ENCODE measurements at places on chromosomes 4 and X.

- no peaks in the 10 kb centered on the region for H3K4me1 ChIP-seq
- no peaks in the 10 kb centered on the region for H3K27me3 ChIP-seq
- no peaks in the 10 kb centered on the region for H3K36me3 ChIP-seq
- no peak overlapping the region for H3K4me3 ChIP-seq
- DNase-seq = no peak
Measured at GRCh38 chrX:96576368-96576767, 108.3 kb upstream of the DIAPH2 start.

DNA sequence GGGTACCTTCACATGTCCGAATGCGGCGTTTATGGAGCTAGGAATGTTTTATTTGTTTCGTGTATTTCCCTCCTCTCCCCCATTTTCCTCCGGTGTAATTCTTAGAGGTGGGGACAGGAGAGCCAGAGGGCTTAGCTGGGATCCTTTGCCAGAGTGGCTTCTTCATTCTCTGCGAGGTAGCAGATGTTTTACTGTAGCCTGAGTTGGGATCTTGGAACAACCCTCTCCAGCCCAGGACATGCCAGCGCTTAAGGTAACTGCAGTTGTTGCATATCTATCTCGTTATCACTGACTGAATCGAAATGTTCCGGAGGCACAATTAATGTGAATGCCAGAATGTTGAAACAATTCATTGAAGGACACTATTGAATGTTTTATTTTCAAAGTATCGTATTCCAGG lies 59.0 kb upstream of the DYNLT3 start:
- DNase-seq = no peak
- H3K4me3 ChIP-seq = no peak overlapping the region
- H3K4me1 ChIP-seq = peaks cover 5% of the 10 kb centered on the region
- H3K27me3 ChIP-seq = no peaks in the 10 kb centered on the region
- H3K27ac ChIP-seq = no peak overlapping the region

- no peaks in the 10 kb centered on the region for H3K27me3 ChIP-seq
- H3K36me3 ChIP-seq = no peaks in the 10 kb centered on the region
- no peak for DNase-seq
- no peak overlapping the region for H3K27ac ChIP-seq
- no peaks in the 10 kb centered on the region for H3K4me1 ChIP-seq
Measured at GRCh38 chrX:1748408-1748807, 133.5 kb downstream of the ASMT start.

DNA sequence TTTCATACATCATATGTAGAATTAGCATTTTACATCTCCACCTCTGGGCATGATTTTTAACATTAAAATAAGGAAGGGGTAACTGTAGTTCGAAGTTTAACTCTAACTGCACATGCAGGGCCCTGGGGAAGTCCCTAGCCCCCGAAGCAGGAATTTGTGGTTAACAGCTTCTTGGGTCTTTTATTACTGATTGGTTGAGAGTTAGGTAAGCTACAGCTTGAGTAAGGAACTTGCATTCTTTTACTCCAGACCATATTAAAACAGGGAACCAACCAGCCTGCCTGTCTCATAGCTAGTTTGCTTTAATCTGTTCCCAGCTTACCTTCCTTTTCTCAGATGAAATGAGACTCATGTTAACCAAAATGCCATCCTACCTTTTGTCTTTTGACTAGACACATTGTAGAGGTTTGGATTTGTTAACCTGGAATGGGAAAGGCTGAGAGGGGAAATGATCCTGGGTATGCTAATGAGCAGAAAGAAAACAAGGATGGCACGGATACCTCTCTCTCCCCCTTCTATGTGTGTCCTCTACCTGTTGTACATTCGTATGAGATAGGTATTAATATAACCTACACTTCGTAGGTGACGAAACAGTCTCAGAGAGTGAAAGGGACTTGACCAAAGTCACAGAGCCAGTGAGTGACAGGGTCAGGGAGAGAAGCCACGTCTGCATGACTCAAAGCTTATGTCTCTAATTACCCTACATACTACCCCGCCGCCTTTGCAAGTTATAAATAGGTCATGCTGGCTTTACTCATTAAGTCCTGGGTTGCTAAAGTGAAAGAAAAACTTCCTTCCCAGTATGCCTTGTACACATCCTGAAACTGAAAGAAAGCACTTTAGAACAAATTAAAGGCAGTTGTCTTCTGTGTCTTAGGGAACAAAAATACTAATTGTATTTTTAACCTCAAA lies 119.5 kb upstream of the AFF2 start:
- no peaks in the 10 kb centered on the region for H3K36me3 ChIP-seq
- no peak overlapping the region for H3K27ac ChIP-seq
- no peak overlapping the region for H3K4me3 ChIP-seq
- no peaks in the 10 kb centered on the region for H3K4me1 ChIP-seq
- DNase-seq = no peak

- peak overlapping the region; percentile 14 for H3K4me3 ChIP-seq
- no peaks in the 10 kb centered on the region for H3K36me3 ChIP-seq
- H3K27ac ChIP-seq = no peak overlapping the region
- peak; percentile 21 for DNase-seq
Measured at GRCh38 chrX:1661048-1661921, 46.4 kb downstream of the ASMT start.

GRCh38 chr4:168642591-168642990 lies 145.7 kb downstream of the PALLD start:
- H3K36me3 ChIP-seq = no peaks in the 10 kb centered on the region
- no peak for DNase-seq
- peak overlapping the region; percentile 23 for H3K27ac ChIP-seq
- H3K4me3 ChIP-seq = no peak overlapping the region

DNA sequence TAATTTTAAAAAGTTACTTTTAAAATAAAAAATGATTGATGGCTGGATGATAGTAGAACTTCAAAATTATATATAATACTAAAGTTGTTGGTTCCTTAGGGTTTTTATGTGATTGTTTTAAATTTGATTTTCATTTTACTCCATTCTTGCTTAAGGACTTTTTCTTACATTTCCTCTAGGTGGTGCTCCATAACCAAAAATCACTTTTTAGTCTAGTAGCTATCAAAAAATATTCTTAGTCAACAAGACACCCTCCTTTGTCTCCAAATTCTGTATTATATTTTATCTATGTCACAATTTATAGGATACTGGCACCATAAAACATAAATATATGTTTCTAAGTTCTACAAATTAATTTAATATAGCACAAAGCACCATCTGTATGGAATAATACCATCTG lies 67.2 kb upstream of the BRWD3 start:
- no peaks in the 10 kb centered on the region for H3K4me1 ChIP-seq
- no peaks in the 10 kb centered on the region for H3K36me3 ChIP-seq
- no peak overlapping the region for H3K4me3 ChIP-seq
- H3K27me3 ChIP-seq = no peaks in the 10 kb centered on the region

GRCh38 chr4:59920416-59920815 lies 1279.7 kb upstream of the ADGRL3 start:
- no peaks in the 10 kb centered on the region for H3K27me3 ChIP-seq
- no peak overlapping the region for H3K27ac ChIP-seq
- no peak for DNase-seq
